ENCODE measurements at places on chromosomes 5 and 9. TPM values are rescaled to one million over a fixed set of nuclear protein-coding genes. Genes with fewer than 3 reads are reported as not detected.

- no peak for DNase-seq
- H3K27ac ChIP-seq: no peak overlapping the region
- H3K36me3 ChIP-seq: no peaks in the 10 kb centered on the region
- peaks cover 2% of the 10 kb centered on the region for H3K27me3 ChIP-seq
- no peaks in the 10 kb centered on the region for H3K4me1 ChIP-seq
These were observed 105.6 kb upstream of the TXNDC8 start for GRCh38 chr9:110443146-110443865.

- no peak overlapping the region for H3K4me3 ChIP-seq
- peaks cover 38% of the 10 kb centered on the region for H3K4me1 ChIP-seq
- H3K27me3 ChIP-seq: peaks cover 2% of the 10 kb centered on the region
- peak; percentile 43 for DNase-seq
- no peak overlapping the region for H3K27ac ChIP-seq
- no peaks in the 10 kb centered on the region for H3K36me3 ChIP-seq
These were observed 4.8 kb upstream of the PLGRKT start for GRCh38 chr9:5442400-5443011.

- no peaks in the 10 kb centered on the region for H3K36me3 ChIP-seq
- H3K27me3 ChIP-seq: no peaks in the 10 kb centered on the region
- peaks cover 37% of the 10 kb centered on the region for H3K4me1 ChIP-seq
- H3K4me3 ChIP-seq: no peak overlapping the region
- H3K27ac ChIP-seq: peak overlapping the region; percentile 26
- no peak for DNase-seq
These were observed 4.3 kb upstream of the SPATA6L start for GRCh38 chr9:4670591-4670990.

DNA sequence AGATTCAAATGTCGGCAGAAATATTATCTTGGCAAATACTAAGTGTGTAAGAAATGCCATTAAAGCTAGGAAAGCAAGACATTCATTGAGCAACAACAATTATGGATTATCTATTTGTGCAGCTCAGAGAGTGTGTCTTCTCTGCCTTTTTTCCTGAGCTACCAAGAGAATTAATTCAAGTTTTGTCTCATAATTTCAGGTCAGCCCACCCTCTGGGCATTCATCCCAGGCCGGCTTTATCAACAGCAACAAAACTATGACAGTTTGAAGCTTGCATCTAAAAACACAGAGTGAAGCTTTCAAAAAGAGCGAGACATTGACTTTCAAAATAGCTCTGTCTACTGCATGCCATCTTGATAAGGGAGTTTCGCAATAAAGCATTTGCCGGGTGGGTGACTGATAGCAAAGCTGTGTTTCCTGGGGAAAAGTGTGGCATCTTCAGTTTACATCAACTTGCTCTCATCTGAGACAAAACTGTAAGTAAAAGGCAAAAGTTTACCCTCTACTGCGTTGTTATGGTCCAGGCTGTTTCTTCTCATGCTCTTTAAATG lies 182.4 kb downstream of the IRX1 start:
- H3K4me1 ChIP-seq: no peaks in the 10 kb centered on the region
- DNase-seq: no peak
- no peak overlapping the region for H3K27ac ChIP-seq
- no peaks in the 10 kb centered on the region for H3K27me3 ChIP-seq
- no peaks in the 10 kb centered on the region for H3K36me3 ChIP-seq
- H3K4me3 ChIP-seq: no peak overlapping the region

DNA sequence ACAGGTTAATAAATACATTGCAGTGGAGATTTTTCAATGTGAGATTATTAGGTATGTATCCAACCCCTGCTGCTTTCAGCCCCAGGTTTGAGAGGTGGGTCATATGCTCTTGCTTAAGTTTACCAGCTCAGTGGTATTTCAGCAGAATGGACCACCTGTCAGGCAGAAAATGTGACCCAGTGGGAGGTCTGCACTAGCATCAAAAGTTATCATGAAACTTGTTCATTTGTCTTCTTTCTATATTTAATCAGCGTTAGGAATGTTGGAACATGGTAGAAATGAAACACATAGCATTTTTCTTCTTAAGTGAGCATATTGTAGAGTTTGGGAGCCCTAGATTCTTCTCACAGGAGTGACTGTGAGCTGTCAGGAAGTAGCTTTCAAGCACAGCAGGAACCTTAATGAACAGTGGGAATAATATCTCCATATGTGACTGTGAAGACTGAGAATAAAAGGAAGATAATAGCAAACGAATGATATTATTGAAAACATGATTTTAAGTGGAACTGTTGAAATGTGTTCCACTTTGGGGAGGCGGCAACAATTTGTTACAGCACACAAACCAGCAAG lies 596.9 kb upstream of the CDH6 start:
- no peaks in the 10 kb centered on the region for H3K27me3 ChIP-seq
- H3K27ac ChIP-seq: no peak overlapping the region
- H3K4me3 ChIP-seq: no peak overlapping the region
- no peak for DNase-seq
- H3K36me3 ChIP-seq: no peaks in the 10 kb centered on the region
- H3K4me1 ChIP-seq: no peaks in the 10 kb centered on the region

GRCh38 chr5:5158472-5158895 lies 18.4 kb downstream of the ADAMTS16 start:
- H3K4me1 ChIP-seq: no peaks in the 10 kb centered on the region
- no peak for DNase-seq
- no peak overlapping the region for H3K4me3 ChIP-seq
- no peak overlapping the region for H3K27ac ChIP-seq

GRCh38 chr9:68706363-68707201 lies 1.5 kb downstream of the PIP5K1B start:
- DNase-seq: no peak
- no peaks in the 10 kb centered on the region for H3K36me3 ChIP-seq
- peaks cover 61% of the 10 kb centered on the region for H3K27me3 ChIP-seq
- H3K4me3 ChIP-seq: peak overlapping the region; percentile 71

DNA sequence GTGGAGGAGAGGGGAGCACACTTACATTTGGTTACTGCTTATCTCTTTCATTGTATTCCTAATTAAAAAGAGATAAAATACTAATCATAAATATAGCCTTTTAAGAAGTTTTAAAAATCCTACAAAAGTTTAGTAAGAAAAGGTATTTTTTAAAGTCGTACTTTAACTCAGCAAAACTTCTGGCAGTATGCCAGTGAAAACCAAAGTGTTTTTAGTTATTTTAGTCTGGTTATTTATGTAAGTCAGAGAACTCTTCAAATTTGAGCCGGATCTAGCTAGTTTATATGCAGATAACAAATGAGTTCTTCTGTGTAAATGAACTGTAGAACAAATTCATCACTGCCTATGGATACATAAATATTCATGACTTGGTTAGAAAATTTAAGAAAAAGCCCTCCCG lies 36.5 kb upstream of the ANKDD1B start:
- H3K4me1 ChIP-seq: peaks cover 15% of the 10 kb centered on the region
- DNase-seq: no peak
- no peak overlapping the region for H3K4me3 ChIP-seq
- peak overlapping the region; percentile 73 for H3K27ac ChIP-seq
- no peaks in the 10 kb centered on the region for H3K27me3 ChIP-seq

DNA sequence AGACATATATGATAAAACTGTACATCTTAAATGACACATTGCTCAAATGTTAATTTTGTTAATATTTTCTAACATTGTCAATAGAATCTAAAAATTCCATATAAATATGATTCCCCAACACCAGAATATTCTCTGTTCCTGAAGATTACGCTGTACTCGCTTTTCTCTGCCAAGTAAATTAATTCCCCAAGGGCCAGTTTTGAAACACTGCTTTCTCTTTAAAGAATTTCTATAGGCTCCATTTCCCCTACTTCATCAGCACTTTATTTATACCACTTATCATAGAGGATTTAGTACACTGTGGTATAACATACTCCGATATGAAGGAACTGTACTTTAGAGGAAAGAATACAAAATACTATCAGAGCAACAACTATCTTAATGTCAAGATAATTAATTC lies 101.4 kb upstream of the ACOT12 start:
- H3K4me1 ChIP-seq: no peaks in the 10 kb centered on the region
- H3K36me3 ChIP-seq: no peaks in the 10 kb centered on the region
- no peak for DNase-seq
- H3K27ac ChIP-seq: no peak overlapping the region
- H3K4me3 ChIP-seq: no peak overlapping the region
- H3K27me3 ChIP-seq: no peaks in the 10 kb centered on the region

DNA sequence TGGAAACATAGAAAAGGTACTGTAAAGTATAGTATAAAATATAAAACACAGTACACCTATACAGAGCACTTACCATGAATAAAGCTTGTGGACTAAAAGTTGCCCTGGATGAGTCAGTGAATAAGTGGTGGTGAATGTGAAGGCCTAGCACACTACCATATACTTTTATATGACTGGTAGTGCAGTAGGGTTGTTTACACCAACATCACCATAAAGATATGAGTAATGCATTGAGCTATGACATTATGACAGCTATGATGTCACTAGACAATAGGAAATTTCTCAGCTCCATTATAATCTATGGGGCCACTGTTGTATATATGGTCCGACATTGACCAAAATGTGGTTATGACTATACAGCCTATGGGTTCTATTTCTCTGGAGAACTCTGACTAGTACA lies 291.8 kb upstream of the ACTBL2 start:
- no peaks in the 10 kb centered on the region for H3K4me1 ChIP-seq
- H3K4me3 ChIP-seq: no peak overlapping the region
- H3K36me3 ChIP-seq: no peaks in the 10 kb centered on the region
- H3K27ac ChIP-seq: no peak overlapping the region
- no peak for DNase-seq

- no peak for DNase-seq
- no peak overlapping the region for H3K4me3 ChIP-seq
- H3K27me3 ChIP-seq: no peaks in the 10 kb centered on the region
- no peaks in the 10 kb centered on the region for H3K36me3 ChIP-seq
These were observed 54.1 kb upstream of the ECM2 start for GRCh38 chr9:92589923-92590322.

- H3K36me3 ChIP-seq: no peaks in the 10 kb centered on the region
- H3K27me3 ChIP-seq: peaks cover 2% of the 10 kb centered on the region
- no peaks in the 10 kb centered on the region for H3K4me1 ChIP-seq
These were observed 29.5 kb upstream of the ARHGAP26 start for GRCh38 chr5:142740474-142741242.

- no peak overlapping the region for H3K4me3 ChIP-seq
- no peaks in the 10 kb centered on the region for H3K27me3 ChIP-seq
- DNase-seq: no peak
- no peak overlapping the region for H3K27ac ChIP-seq
- H3K4me1 ChIP-seq: no peaks in the 10 kb centered on the region
These were observed 256.0 kb downstream of the PAPPA start for GRCh38 chr9:116409638-116410037.

DNA sequence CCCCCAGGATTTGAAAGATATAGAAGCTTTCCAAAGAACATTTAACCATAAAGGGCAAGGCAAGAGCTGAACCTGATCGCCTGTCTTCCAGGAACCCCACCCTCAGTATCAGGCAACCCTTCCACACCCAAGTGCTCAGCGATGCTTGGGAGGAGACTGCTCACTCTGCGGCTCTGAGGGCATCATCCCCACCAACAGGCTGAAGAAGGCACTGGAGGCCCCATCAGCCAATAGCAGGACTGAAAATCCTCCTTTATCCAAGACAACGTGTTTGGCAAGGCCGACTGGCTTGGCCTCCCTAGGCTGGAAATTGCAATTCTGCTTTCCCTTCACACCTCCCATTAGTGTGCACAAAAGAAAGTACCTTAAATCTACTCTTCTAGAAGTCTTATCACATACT lies 1.4 kb upstream of the PPP2CA start:
- peaks cover 24% of the 10 kb centered on the region for H3K36me3 ChIP-seq
- H3K4me1 ChIP-seq: peaks cover 24% of the 10 kb centered on the region
- DNase-seq: no peak
- peak overlapping the region; percentile 99 for H3K27ac ChIP-seq
- no peaks in the 10 kb centered on the region for H3K27me3 ChIP-seq

DNA sequence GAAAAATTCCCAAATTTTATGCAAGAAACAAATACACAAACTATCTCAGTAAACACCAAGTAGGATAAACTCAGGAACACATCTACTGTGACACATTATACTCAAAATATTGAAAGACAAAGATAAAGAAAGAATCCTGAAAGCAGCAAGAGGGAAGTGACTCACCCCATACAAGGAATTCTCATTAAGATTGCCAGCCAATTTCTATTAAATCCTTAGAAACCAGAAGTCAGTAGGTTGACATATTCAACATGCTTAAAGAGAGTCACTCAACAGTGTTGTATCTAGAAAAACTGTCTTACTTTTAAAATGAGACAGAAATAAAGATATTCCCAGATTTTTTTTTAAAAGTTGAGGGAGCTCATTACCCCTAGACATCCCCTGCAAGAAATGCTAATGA lies 15.5 kb downstream of the SPATA31E1 start:
- peaks cover 2% of the 10 kb centered on the region for H3K36me3 ChIP-seq
- peaks cover 11% of the 10 kb centered on the region for H3K27me3 ChIP-seq
- no peak overlapping the region for H3K27ac ChIP-seq
- DNase-seq: no peak

DNA sequence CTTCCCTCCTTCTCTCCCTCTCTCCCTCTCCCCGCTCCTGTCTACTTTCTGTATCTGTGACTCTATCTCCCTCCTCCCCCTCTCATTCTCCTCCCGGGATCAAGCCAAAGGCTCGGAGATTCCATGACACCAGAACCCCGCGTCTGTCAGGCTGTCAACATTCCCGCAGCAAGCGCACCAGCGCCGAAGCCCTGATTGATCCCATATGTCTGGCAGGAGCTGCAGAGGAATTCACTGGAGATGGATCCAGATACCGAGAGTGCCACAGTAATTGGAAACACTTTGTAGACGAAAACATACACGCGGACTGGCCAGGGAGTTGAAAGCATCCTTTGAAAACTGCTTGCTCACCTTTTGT lies 300 bp upstream of the SVEP1 start:
- peaks cover 34% of the 10 kb centered on the region for H3K27me3 ChIP-seq
- H3K27ac ChIP-seq: no peak overlapping the region
- H3K36me3 ChIP-seq: no peaks in the 10 kb centered on the region
- DNase-seq: no peak
- H3K4me1 ChIP-seq: peaks cover 2% of the 10 kb centered on the region

DNA sequence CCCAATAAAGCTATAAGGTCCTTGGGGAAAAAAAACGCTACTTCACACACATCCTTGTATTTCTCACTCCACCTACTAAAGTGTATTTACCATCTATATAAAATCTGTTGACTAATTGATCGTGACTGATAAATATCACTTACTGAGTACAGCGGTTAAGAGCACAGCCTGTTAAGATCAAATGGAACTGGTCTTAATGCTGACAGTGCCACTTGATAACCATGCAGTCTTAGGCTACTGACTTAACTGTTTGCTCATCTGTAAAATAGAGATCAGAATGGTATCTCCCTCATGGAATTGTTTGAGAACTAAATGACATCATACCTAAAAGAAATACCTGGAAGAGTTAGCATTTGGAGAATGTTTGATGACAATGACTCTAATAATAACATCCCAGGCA lies 67.5 kb downstream of the ZFAND5 start:
- H3K36me3 ChIP-seq: no peaks in the 10 kb centered on the region
- H3K27me3 ChIP-seq: no peaks in the 10 kb centered on the region
- H3K4me3 ChIP-seq: no peak overlapping the region
- peaks cover 7% of the 10 kb centered on the region for H3K4me1 ChIP-seq

LCN6 gene
- total RNA-seq: not detected

GARIN3 gene
- 0.77 TPM for total RNA-seq

PCDHGC4 gene
- not detected for total RNA-seq

GFI1B gene
- total RNA-seq: not detected

TMEM171 gene
- not detected for total RNA-seq

PCDHGB1 gene
- total RNA-seq: not detected

PDE8B gene
- total RNA-seq: 0.47 TPM

ARID3C gene
- total RNA-seq: 0.29 TPM

TLX3 gene
- total RNA-seq: not detected

MARCOL gene
- total RNA-seq: not detected

PCDHA13 gene
- total RNA-seq: not detected

SHC3 gene
- not detected for total RNA-seq

SPINK6 gene
- not detected for total RNA-seq

HMCN2 gene
- total RNA-seq: not detected

LRRC70 gene
- 0.45 TPM for total RNA-seq

PPP3R2 gene
- not detected for total RNA-seq

Data from activated CD8-positive, alpha-beta T cell treated with anti-CD3 and anti-CD28 coated beads for 36 hours (primary cell).